ENCODE measurements at places on chromosomes 5 and 9. TPM values are rescaled to one million over a fixed set of nuclear protein-coding genes. Genes with fewer than 3 reads are reported as not detected.

DNA sequence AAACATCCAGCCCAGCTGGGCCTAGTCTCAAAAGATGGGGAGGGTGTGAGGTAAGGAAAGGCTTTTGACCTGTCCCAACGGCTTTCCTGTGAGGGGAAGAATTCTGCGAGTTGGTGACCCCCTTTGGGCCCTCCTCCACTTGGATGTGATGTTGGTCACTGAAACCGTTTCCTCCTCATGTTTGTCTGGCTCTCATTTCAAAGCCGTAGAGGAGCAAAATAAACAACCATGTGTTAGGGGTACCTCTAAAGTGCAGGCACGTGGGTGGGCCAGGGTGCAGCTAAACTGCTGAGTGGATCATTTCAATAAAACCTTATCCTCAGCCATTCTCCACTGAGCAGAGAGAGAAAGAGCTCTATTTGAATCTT, 84.3 kb upstream of the MELK start:
- H3K36me3 ChIP-seq: no peaks in the 10 kb centered on the region

- no peaks in the 10 kb centered on the region for H3K27me3 ChIP-seq
- DNase-seq: no peak
- no peak overlapping the region for H3K27ac ChIP-seq
- no peak overlapping the region for H3K4me3 ChIP-seq
- H3K36me3 ChIP-seq: peaks cover 20% of the 10 kb centered on the region
- no peaks in the 10 kb centered on the region for H3K4me1 ChIP-seq
Observed at GRCh38 chr5:151030056-151030336, 9.6 kb downstream of the GPX3 start.

GRCh38 chr9:503326-503725, 288.7 kb downstream of the DOCK8 start:
- H3K27me3 ChIP-seq: peaks cover 45% of the 10 kb centered on the region
- H3K4me1 ChIP-seq: peaks cover 10% of the 10 kb centered on the region
- peaks cover 4% of the 10 kb centered on the region for H3K36me3 ChIP-seq

DNA sequence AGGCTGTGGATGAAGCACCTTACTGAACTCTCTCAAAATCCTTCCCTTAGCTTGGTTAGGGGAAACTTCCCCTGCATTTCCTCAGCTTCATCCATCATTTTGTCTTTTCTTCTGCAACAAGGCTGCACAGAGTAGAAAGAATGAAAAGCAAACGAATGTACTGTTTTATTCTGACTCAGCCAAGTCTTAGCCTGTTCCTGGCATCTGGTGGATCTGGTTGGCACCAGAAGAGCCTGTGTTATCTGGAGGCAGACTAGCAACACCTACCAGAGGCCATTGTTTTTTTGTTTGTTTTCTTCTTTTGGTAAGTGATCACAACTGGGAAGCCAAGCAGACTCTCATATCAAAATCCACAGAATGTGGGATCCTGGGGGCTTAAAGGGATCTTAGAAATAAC, 200.7 kb downstream of the FANCC start:
- no peaks in the 10 kb centered on the region for H3K4me1 ChIP-seq
- H3K27me3 ChIP-seq: no peaks in the 10 kb centered on the region
- H3K4me3 ChIP-seq: no peak overlapping the region
- H3K27ac ChIP-seq: no peak overlapping the region
- DNase-seq: no peak

DNA sequence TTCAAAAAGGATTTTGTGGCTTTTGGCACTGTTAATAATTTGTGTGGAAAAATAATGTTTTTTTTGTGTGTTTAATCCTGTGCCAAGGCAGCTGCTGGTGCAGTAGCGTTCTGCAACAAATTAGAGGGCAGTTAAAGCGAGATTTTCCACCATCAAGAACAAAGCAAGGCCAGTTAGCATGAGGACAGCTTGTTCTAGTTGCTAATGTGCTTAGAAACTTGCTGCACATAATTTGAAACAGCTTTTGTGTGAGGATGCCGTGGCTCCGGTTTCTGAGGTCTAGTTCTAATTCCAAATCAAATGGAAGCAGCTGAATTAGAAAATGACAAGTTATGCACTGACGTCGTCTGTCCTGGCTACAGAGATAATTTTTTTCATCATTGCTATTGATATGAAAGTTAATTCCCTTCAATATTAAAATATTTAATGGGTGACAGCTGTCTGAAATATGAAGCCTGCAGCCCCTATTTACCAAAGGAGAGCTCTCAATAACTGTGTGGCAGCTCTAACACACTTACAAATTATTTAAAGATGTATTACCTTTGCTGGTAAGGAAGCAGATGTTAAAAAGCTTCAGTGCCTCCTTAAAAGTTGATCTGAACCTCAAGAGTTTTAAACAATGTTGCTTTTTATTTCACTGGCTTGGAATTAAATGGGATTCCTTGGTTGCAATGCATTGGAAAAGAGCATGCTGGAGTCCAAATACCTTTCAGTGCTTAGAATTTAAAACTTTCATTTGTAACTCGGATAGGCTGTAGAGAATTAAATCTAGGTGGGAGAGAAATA, 128.6 kb downstream of the SPATA31D1 start:
- no peak overlapping the region for H3K4me3 ChIP-seq
- H3K27me3 ChIP-seq: no peaks in the 10 kb centered on the region
- no peak for DNase-seq
- no peaks in the 10 kb centered on the region for H3K36me3 ChIP-seq
- H3K27ac ChIP-seq: no peak overlapping the region
- peaks cover 15% of the 10 kb centered on the region for H3K4me1 ChIP-seq

WHRN gene
- total RNA-seq: 8.9 TPM

All from neural crest cell (in vitro differentiated cells).